CD4-positive, alpha-beta T cell (primary cell): ENCODE measurements at places on chromosomes 3 and 15.

- DNase-seq: no peak
Measured at GRCh38 chr15:33565094-33565493, 254.3 kb downstream of the RYR3 start.

DNA sequence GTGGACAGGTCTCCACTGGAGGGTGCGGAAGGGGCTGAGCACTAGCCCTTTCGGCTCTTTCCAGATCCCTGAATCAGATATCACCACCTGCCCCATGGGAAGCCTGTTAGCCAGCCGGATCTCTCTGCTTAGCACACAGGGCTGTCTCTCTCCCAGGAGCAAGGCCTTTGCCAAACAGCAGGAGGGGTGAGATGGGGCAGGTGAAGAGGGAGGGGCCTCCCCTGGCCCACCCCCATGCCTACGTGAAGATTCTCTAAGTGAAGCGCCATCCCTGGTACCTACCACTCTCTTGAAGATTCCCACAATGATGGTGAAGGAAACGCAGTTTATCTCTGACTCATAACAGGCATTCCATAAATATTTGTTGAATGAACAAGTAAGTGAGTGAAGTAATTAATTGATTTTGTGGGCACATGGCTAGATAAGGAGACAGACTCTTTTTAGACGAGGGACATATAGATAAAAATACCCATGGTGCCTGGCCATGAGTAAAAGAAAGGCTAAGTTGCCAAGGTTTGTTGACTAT, 19.6 kb upstream of the HCN4 start:
- DNase-seq: no peak

DNA sequence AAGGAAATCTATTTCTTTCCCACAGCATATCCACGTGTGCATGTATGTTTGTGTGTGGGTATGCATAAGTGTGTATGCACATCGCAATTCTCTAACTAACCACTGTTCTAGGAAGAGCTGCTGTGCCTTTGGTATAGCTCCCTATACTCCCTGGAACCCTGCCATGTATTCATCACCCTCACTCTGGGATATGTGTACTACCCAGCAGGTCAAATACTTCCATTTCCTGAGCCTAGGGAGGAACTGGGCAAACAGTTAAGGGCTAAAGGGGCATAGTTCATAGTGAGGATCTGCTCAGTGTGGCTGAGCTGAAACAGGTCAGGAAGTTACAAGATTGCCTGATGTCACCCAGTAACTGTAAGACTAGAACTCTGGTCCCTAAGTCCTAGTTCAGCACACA, 260.4 kb downstream of the RPLP1 start:
- no peak for DNase-seq

- DNase-seq: no peak
Measured at GRCh38 chr3:7506606-7507180, 645.8 kb downstream of the GRM7 start.

DNA sequence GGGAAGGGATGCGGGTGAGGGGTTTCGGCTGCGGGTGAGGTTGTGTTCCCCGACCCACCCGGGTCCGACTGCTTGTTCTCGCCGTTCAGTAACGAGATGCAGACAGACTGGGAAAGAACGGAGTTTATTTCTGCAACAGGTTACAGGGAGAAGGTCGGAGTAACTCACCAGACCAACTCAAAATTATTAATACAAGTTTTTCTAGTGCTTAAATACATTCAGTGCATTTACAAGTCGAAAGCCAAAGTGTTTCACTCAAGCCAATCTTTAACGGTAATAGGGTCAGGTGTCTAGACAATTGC, 492 bp upstream of the HIGD1A start:
- DNase-seq: no peak

GRCh38 chr15:73323374-73323955, 45.3 kb downstream of the HCN4 start:
- DNase-seq: no peak

GRCh38 chr15:87826119-87826747, 430.3 kb downstream of the NTRK3 start:
- DNase-seq: no peak

DNA sequence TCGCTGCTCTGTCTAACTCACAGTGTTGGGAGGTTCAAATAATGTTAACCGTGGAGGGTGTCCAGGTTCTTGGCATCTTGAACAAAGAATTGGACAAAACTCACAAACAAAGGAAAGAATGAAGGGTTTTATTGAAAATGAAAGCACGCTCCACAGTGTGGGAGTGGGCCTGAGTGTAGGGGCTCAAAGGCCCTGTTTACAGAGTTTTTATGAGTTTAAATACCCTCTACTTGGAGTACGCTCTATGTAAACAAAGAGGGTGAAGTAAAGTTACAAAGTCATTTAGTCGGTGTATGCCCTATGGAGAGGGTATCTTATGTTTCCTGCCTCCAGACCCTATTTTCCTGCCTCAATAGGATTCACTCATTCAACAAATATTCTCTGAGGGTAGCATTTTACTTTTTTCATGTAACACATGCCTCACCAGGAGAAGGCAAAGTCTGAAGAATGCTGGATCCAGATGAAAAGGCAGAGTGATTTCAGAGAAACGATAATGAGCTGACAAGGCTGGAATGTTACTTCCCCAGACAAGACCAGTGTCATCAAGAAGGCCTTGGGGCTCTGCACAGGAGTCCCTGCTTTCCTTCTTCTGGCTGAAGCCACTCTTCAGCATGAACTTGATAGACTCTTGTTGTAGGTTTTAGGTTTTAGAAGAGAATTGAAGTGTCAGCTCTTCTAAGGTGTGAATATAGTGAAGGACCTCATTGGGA, 163.6 kb downstream of the FAM43A start:
- DNase-seq: no peak

DNA sequence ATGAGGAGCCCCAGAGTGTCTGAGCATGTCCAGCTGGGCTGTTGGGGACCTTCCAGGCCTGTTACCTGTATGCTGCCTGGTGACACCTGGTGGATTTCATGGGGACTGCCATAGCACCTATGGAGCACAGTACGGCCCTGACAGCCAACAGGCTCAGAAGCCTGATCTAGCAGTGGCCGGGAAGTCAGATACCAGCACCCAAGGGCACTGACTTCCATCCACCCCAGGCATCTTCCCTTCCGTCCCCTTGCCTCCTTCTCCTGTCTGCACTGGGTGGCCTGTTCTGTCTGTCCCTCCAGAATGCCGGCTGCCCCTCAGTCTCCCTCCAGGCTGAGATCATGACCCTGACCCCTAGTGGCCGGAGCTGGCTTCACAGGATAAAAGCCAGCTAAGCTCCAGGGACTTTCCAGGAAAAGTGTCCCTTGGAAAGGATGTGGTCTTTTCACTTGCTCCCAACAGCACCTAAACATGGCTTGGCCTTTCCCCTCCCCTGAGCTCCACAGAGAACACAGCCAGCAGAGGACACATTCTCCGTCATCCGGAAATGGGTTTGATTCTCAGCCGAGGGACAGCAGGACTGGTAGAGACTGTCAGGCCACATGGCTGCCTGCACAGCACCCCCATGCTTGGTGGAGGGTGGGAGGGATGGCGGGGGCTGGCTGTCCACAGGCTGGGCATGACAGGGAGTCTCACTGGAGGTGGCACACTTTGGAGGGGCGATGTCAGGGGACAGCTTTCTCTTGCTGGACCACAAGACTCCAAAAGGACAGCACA, 9.5 kb downstream of the RPS17 start:
- peak; percentile 70 for DNase-seq

DNA sequence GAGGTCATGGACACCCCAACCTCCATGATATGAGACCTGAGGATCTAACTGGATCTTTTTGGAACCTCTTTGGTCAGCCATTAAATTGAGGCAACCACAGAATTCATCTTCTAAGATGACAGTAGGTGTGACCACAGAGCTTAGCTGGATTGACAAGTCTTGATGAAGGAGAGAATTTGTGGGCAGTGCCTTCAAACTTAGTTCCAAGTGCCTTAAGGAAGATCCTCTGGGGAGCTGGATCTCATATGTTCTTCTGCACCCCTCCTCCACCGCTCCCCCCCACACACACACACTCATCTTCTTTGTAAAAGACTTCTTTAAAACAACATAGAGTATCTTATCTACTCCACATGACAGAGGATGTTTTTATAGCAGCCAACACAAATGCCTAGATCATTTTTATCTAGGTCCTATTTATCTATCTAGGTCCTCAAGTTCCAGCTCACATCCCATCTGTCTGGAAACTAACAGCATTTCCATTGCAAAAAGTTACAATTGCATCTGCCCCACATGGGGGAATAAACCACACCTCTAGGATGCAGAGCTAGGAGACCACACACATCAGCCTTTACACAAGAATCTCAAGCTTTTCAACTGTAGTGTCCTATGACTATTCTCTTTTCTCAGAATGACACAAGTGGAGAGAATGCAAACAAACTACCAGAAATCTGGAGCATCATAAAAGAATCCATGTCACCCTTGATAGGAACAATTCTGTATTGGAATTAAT, 37.4 kb downstream of the WWTR1 start:
- no peak for DNase-seq

GRCh38 chr3:9141928-9142289, 107.5 kb downstream of the SRGAP3 start:
- DNase-seq: no peak

DNA sequence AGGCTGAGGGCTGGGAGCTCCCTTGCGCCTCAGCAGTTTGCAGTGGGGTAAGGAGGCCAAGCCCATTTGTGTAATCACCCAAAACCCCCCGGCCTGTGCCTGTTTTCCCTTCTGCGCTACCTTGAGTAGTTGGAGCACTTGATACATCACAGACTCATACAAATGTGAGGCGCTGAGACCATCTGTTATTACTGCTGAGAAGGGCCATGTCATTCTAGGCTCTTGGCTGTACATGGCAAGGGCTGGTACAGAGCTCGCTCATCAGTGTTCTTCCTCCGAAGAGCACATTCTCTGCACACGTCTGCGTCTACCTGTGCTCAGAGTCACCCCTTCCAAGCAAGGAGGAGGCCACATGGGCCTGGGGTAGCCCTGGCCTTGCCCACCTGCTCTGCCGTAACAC, 9.3 kb downstream of the PLA2G4B start:
- no peak for DNase-seq
